ENCODE measurements at places on chromosomes 1 and 21.

DNA sequence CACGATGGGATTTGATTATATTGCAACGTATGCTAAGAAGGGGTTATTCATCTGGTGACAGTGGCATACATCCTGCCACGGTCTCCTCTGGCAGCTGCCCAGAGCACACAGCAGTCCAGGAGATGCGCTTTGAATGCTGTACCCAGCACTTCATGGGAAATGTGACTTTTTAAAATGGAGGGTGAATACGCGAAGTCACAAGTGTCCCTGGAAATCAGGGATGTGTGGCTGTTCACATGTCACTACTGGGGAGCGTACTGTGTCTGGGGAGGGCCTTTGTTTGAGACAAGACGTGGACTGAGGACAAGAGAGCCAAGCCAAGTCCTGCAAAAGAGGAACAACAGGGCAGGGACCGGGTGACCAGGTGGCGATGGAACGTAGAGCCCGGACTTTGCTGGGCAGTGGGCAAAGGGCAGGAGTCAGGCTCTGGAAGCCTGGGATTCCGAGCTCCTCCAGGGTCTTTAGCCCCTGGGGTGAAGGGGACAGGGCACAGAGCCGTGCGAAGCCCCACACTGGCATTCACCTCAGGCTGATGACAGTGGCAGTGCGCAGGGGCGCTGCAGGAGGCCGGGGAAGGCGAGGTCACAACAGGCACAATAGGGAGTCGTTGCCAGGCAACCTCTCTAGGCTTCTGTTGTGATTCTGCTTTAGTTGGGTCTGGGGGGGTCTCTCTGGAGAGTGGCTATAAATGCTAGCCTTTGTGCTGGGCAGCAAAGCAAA is 11.4 kb upstream of the ZBTB21 start:
- no peak for DNase-seq

DNA sequence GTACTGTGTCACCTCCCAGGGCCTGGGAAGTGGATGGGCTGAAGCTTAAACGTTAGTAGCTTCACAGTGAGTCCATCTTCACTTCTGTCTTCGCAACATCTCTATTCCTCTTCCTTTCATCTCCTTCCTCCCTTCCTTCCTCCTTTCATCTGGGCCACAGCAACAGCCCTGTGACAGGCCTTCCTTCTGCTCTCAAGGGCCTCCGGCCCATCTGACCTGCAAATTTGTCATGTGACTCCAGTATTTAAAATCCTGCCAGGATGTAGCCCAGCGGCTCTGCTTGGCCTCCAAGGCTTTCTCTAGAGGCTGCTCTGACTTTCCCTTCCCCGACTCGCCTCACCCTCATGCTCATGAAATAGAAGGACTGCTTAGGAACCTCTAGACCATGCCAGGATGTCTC is 10.9 kb upstream of the BATF3 start:
- DNase-seq: no peak

GRCh38 chr1:3463891-3464648 is 9.6 kb downstream of the ARHGEF16 start:
- DNase-seq: no peak

- no peak for DNase-seq
Observed at GRCh38 chr1:30672661-30673060, 50.7 kb downstream of the MATN1 start.

DNA sequence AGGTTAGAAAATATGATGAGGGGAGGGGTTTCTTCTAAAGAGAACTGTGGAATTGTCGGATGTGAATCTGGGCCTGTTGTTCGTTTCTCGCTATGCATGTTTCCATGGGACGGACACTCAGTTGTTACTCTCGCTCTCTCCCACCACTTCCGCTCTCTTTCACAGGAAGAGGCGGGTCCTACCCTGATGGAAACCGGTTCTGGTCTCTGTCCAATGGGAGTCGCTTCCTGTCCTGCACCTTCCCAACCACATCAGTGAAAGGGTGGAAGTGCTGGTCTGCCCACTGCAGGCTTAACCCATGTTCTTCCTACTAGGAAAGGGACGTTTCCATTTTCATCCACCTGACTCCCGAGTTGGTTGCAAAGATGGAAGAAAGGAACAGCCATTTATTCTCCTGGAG is 119.4 kb downstream of the KCNJ15 start:
- no peak for DNase-seq

- DNase-seq: no peak
Observed at GRCh38 chr1:197862221-197862620, 40.2 kb upstream of the C1orf53 start.

GRCh38 chr1:240591564-240591963 is 20.4 kb downstream of the GREM2 start:
- DNase-seq: no peak

DNA sequence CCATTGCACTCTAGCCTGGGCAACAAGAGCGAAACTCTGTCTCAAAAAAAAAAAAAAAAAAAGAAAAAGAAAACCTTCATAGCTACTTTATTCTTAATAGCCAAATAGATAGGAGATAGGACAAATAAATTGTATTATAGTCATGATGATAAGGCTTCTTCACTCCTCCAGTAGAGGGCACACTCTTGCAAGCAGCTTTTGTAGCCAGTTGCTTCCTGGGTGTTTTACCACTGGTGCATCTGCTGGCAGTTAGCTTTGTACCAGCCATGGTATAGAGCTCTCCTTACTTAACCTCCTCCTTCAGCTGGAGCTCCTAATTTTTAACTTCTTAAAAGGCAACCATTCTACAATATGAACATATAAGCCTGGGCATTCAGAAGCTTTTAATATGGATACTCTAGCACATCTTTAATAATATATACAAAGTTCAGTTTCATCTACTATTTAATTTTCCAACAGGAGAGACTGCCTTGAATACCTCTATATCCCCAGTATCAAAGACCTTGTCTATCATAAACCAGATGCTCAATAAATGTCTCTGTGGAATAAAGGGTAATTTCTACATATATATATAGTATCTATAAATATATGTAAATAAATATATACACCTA is 35.8 kb downstream of the EVI5 start:
- DNase-seq: peak; percentile 15

DNA sequence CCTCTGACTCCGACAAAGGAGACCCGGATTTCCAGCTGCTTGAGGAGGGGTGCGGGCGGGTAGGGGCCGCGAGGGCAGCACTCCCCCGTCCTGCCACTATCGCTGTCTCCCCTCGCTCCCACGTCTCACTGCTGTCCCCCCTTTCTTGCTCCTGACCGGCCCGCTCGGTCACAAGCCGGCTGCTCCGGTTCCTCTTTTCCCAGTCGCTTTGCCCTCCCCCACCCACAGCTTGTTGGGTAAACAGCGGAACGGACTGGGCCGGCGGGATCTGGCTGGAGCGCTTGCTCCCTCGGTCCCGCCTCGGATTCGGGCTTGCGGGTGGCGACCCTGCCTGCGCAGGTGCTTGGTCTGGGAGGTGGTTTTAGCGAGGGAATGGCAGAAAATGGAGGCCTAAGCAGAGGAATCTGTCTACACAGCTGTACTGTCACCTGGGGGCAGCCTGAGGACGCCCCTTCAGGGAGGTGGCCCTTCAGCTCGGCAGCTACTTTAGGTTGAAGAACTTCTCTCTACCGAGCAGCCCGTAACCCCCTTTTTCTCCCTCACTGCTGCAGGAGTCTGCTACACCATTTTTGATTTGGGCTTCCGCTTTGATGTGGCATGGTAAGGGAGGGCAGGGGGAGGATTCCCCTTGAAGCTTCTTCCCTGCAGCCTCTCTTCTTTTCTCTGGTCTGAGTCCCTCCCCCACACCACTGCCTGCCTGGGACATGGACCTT is 645 bp downstream of the ATP6V0B start:
- peak; percentile 31 for DNase-seq

DNA sequence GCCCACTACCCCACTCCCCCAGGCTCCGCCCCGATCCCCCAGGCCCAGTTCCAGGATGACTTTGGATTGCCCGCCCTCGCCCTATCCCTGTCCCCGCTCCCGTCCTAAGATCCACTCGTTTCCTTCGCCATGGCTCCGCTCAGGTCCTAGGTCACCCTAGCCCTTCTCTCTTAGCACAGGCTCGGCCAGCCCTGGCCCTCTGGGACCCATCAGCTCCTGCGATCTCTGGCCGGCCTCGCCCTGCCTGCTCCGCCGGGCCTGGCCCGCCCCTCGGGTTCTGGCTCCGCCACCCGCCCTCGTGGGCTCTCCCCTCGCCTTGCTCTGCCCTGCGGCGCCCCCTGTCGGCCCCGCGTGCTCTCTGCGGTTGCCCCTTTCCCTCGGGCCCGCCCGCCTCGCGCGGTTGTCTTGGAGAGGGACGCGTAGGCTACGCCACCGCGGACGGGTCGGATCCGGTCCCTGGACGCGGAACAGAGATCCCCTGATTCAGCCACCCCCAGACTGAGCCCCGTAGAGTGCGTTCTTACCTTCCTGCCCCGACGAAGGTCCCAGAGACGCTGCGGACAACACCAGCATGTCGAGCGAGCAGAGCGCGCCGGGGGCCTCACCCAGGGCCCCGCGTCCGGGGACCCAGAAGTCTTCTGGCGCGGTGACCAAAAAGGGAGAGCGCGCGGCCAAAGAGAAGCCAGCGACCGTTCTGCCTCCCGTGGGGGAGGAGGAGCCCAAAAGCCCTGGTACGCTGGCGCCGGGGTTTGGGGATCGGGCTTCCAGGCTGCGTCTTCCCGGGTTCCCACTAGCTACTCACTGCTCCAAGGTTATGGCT is at the start of gene LRRC71:
Gene LRRC71 (plus strand): TSS at position 400 of the 820 bp plus-strand sequence. CDS start 172 bp downstream, at position 572.
- DNase-seq: peak; percentile 27

GRCh38 chr21:39686646-39687468 is 58.1 kb upstream of the IGSF5 start:
- DNase-seq: no peak

- DNase-seq: no peak
Observed at GRCh38 chr21:35473496-35473895, 424.4 kb upstream of the RUNX1 start.

DNA sequence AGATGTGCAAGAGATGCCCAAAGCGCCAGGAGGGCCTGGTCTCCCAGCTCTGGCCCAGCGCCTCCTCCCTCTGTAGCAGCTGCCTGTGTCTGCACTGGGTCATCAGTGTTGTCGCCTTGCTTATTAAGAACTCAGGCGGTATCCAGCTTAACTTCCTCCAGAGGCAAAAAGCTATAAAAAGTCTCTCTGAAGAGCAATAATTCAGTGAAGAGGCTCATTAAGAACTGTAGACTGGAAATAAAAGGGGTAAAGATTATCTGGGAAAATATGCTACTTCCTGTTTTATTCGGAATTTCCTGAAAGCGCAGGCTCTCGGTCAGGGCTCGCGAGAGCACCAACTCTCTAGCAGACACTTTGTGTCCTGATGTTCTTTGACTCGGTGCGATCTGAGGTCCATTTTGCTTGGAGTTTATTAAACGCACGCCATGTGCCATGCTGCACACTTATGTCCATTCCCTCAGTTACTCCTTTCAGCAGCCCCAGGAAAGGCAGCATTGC is 70.4 kb downstream of the MRPS6 start:
- DNase-seq: no peak

DNA sequence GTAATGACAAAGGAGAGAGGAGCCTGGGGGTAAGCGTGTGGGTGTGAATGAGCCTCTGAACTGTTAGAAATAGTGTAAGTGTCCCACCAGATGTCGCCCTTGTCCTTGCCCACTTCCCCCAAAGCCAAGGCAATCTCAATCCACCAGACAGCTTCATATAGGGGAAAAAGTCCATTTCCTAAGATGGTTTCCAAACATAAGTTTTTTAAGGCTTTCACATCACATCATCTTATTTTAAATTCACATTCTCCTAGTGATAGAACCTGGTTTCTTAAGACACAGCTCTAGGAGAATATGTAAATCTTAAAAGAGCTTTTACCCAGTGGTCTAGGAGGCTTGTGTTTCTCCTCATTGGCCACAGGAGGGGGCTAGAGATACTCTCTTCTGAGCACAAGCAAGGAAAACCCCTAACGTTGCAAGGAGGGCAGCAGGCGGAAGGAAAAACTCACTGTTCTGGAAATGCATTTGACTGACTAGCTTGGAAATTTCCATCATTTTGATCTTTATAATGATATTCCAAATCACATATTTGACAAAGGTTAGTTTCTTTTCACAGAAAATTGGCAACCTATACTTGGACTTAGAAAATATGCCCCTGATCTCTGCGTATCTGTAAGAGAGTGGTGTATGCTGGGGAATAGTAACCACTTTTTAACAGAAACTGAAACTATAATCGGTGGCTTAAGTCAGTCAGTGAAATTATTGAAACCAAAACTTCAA is 51.9 kb upstream of the LPAR3 start:
- peak; percentile 81 for DNase-seq

DNA sequence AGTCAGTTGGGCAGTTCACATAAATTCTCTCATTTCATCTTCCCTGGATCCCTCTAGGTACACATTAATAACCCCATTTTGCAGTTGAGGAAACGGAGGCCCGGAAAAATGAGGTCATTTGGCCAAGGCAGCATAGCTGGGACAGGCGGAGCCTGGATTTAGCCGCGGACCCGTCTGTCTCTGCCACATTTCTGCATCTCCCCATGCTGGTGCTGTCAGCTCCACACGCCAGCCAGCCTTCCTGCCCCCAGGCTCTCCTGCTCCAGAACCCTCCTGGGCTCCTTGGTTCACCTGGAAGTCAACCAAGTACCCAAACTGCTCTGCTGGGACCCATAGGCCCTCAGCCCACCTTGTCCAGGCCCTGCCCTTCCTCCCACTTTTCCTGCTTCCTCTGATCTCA is 7.6 kb downstream of the FOXO6 start:
- DNase-seq: no peak

GRCh38 chr1:213391445-213391844 is 340.4 kb downstream of the RPS6KC1 start:
- no peak for DNase-seq

GRCh38 chr1:109898842-109899241 is 11.8 kb upstream of the CSF1 start:
- DNase-seq: no peak

DNA sequence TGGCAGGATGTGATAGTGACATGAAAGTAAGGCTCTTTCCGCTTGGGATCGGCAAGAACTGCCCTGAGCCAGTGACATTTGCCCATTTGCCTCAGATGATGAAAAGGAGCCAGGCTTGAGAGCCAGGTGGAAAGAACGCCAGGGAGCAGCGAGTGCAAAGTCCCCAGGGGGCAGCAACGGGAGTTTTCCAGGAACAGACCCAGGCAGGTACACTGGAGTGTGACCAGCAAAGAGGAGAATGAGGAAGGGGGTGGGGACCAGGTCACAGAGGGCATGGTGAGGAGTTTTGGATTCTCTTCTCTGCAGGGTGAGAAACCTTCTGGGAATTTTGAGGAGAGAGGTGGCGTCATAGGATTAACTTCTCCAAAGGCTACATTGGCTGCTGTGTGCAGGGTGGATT is 10.8 kb upstream of the ETS2 start:
- no peak for DNase-seq

DNA sequence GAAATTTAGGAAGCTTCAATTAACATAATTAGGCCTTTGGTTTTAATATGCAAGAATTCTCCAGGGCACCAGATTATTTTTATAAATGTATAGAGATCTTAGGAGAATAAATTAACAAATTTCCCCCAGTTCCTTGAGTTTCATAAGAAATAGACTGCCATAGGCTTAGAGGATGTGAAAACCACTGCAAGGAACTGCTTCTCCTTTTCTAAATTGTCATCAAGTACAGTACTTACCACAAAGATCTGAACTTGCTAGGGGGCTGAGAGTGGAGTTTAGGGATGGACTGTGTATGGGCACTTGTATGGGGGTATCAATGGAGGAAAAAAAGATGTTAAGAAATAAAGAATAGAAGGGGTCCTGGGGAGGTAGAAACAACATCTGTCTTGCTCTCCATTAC is 31.1 kb downstream of the LHX8 start:
- no peak for DNase-seq

- no peak for DNase-seq
Observed at GRCh38 chr1:187577610-187578009, 748.9 kb downstream of the PLA2G4A start.

Measured in T-cell (primary cell).